ENCODE measurements at places on chromosomes 4 and X.

DNA sequence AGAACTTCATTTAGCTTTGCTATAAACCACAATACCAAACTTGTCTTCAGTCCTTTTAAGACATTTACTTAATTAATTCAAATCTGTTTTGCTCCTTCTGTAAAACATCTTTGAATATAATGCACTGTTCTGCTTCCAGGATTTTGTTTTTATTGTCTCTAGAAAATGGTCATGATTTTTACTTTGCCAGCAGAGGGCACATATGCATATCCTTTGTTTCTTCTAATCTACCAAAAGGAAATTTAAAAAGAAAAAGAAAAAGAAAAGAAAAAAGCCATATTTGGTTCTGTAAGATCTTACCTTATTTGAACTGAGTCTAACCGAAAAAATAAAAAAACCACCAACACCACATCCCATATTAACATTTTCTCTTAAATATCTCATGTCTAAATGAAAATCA is 101.9 kb upstream of the CCSER1 start:
- no peaks in the 10 kb centered on the region for H3K36me3 ChIP-seq
- no peaks in the 10 kb centered on the region for H3K4me1 ChIP-seq
- no peak overlapping the region for H3K27ac ChIP-seq
- no peak for DNase-seq

DNA sequence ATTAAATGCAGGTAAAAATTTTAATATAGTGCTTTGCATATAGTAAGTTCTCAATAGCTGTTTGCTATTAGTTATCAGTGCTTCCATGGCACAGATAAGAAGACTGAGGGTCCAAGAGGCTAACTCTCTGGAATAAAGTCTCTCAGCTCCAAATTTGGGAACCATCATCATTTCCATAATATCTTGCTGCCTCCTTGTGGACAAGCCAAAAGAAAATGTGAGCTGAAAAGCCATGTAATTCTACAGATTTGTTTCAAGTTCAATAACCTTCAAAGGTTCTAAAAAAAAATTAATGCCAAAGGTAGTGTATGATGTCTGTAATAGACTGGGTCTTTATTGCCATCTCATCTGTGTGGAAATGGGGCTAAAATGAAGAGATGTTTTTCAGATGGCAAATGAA is 136.9 kb upstream of the VCX start:
- no peaks in the 10 kb centered on the region for H3K27me3 ChIP-seq
- H3K4me3 ChIP-seq: no peak overlapping the region
- H3K36me3 ChIP-seq: no peaks in the 10 kb centered on the region
- no peak for DNase-seq
- H3K4me1 ChIP-seq: no peaks in the 10 kb centered on the region

GRCh38 chr4:149741186-149741831 is 74.3 kb downstream of the IQCM start:
- H3K27me3 ChIP-seq: no peaks in the 10 kb centered on the region
- DNase-seq: no peak
- H3K4me3 ChIP-seq: no peak overlapping the region
- no peaks in the 10 kb centered on the region for H3K36me3 ChIP-seq

DNA sequence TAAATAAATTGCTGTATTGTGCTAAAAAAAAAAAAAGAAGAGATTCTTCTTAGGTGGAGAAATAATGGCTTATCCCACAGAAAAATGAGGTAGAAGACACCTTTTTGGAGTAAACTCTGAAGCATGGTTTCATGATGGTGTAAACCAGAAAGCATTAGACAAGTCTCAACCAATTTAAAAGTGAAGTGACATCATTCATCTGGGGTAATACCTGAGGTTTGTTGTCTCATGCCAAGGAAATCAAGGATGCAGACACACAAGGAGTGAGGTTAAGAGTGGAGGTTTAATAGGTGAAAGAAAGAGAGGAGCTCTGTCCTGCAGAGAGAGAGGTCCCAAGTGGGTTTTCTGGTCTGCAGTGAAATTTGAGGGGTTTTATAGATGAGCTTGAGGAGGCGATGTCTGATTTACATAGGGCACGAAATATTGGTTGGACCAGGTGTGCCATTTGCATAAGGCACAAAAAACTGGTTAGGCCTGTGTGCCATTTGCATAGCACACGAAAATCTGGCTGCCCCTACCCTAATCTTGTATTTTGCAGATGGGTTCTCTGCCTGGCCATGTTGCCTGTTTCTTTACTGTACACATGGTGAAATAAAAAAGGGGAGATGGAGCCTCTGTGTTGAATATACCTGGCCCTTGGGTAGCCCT is 25.0 kb upstream of the CWH43 start:
- H3K4me1 ChIP-seq: no peaks in the 10 kb centered on the region
- DNase-seq: no peak
- no peaks in the 10 kb centered on the region for H3K36me3 ChIP-seq
- no peaks in the 10 kb centered on the region for H3K27me3 ChIP-seq
- no peak overlapping the region for H3K27ac ChIP-seq

Measured in ascending aorta (tissue), 2 donors.